AG04449 (cell line): ENCODE measurements at places on chromosomes 3 and 15.
A peak's percentile ranks its signal among the peaks of the same experiment; 100 is the strongest.

- DNase-seq, result peak; percentile 29
Observed at GRCh38 chr3:158918008-158918407, 116.2 kb downstream of the MFSD1 start.

DNA sequence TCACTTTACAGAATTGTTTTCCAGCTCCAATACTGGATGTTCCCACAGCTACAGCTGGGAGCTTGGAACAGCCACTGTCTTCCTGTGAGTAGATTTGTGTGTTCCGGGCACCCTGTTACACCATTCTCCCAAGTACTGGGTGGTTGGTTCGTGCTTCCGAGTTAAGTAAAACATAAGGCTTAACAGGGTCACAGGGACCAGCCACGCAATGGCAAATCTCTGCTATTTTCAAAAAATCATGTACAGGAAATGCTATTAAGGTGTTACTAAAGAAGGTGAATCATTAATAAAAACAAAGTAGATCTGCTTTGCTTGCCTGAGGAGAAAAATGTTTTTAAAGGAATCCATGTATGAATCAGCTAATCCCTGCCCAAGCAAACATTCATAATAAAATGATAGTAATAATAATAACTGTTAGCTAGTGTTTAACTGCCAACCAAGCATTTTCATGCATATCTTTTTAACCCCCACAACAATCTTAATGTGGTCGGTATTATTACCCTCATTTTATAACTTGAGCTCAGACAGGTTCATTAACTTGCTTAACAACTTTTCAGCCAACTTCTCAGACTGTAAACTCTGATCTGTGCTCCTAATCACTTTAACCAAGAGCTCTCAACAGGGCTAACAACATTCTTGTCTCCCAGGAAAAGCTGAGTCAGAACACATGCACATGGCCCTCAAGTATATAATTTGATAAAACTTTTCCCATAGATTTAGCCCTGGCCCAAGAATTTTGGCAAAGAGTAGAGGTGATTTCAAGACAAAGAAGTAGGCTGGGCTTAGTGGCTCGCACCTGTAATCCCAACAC, 2.7 kb upstream of the C2CD4A start:
- no peak for DNase-seq

- no peak for DNase-seq
Observed at GRCh38 chr3:189316296-189317019, 144.7 kb downstream of the TPRG1 start.

GRCh38 chr15:48856942-48857341, 21.0 kb upstream of the EID1 start:
- no peak for DNase-seq

DNA sequence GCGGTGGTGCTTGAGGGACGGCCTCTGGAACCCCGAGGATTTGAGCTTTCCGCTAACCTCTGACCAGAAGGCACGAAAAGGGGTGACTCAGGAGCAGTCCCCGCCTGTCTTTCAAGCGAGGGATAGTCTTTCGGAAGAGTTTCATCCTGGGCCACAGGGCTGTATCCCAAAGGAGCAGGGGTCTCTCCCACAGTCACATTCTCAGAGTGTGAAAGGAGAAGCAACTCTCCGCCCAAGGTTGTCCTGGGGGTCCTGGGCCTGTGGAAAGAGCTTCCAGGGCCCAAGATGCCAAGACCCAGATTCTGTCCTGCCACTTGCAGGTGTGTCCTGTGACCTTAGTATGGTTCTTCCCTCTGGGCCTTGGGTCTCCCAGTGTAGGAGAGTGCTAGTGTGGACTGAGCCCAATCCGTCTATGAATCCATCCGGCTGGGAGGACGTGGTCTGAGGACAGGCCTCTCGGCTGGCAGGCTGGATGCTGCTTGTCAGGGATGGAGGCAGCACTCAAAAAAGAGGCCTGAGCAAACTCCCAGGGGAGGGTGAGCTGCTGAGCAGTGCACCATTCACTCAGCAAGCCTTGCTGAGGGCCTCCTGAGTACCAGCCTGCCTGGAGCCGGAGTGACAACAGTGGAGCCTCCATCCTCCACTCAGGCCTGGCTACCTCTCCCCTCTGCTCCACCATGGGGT, 1.6 kb upstream of the DUSP7 start:
- DNase-seq, result no peak

DNA sequence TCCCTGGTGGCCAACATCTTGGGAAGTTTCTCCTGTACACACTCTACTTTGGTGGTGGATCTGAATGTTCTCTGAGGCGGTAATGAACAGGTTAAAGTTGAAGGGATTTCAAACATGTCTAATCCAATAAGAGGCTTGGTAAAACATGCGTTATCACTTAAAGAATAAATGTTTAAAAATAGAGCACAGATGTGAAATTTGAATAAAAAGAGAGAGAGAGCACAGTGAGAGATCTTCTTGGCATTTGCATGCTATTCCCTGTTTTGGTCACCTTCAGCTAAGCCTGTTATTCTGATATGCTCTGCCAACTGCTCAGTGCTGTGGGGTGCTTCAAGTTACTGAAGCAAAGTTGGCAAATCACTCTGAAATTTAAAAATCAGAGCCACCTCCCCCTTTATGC, 237.7 kb upstream of the WNT5A start:
- no peak for DNase-seq

DNA sequence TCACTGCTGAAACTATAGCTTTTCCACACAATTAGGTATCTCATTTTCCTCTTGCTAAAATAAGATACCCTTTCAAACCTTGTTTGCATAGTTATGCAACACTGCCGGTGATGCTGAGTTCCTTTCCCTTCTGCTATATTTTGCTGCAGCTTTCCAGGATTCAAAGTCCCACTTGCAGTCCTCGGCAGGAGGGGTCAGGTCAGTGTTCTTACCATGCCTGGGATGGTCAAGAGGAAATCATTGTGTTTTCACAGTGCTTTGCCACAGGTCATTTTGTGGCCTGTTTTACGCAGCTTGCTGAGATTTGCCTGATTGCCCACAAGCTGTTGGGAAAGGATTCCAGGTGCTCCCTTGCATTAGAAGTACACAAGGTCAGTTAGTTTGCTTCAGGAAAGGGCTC, 156.9 kb downstream of the B3GALNT1 start:
- no peak for DNase-seq

GRCh38 chr3:25365636-25366035, 62.4 kb upstream of the RARB start:
- no peak for DNase-seq

DNA sequence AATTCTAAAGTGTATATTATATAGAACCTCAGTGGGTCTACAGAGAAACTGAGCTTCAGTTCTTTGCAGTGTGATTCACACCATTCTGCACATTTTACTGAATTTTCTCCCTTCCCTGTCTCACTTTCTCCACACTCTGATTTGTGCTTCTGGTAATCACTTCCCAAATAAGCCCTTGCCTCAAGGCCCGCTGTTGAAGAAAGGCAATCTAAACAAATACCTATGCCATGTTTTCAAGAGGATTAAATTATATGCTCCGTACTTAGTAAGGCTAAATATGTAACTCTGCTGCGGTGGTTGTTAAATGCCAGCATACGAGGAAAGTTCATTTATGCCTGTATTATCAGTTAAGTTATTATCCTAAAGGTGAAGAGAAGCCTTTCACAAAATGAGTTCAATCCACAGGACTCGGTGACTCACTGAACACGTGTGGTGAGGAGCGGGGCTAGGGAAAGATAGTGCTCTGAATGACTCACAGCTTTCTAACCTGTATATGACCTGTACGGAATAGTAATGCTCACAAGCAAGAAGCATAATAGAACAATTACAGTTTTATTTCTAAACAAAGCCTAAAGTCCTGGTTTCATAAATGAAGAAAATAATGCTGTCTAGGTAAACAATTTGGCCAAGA, 25.1 kb downstream of the CNTN6 start:
- DNase-seq, result no peak

DNA sequence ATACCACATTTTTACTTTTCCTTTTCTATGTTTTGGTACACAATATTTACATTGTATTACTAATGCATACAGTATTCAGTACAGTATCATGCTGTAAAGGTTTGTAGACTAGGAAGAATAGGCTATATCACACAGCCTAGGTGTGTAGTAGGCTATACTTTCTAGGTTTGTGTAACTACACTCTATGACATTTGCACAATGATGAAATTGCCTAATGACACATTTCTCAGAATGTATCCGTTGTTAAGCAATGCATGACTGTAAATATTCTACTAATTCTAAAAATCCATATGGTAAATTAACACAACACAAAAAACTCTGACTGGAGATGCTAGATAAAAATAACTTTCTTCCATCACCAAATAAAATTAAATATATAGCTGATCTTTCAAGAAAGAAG, 16.2 kb downstream of the NEDD4 start:
- DNase-seq, result no peak

DNA sequence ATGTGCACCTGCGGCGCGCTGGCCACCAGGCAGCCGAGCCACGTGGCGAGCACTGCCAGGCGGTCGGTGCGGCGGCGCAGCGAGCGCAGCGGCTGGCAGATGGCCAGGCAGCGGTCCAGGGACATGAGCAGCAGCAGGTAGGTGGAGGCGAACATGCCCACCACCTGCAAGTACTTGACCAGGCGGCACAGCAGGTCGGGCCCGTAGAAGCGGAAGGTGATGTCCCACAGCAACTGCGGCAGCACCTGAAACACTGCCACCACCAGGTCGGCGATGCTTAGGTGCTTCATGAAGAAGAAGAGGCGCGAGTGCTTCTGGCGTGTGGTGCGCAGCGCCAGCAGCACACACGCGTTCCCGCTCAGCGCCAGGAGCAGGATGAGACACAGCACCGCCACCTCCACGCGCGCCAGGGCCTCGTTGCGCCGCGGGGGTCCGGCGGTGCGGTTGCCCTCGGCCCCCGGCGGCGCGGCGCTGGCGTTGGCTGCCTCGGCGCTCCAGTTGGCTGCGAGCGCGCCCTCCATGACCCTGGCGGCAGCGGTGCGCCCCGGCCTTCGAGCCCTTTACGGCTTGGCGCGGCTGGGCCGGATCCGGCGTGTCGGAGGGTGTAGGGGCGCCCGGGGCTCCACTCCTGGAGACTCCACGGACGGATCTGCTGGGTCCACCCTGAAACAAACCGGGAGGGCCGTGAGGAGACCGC, 1.6 kb downstream of the OXTR start:
- no peak for DNase-seq

DNA sequence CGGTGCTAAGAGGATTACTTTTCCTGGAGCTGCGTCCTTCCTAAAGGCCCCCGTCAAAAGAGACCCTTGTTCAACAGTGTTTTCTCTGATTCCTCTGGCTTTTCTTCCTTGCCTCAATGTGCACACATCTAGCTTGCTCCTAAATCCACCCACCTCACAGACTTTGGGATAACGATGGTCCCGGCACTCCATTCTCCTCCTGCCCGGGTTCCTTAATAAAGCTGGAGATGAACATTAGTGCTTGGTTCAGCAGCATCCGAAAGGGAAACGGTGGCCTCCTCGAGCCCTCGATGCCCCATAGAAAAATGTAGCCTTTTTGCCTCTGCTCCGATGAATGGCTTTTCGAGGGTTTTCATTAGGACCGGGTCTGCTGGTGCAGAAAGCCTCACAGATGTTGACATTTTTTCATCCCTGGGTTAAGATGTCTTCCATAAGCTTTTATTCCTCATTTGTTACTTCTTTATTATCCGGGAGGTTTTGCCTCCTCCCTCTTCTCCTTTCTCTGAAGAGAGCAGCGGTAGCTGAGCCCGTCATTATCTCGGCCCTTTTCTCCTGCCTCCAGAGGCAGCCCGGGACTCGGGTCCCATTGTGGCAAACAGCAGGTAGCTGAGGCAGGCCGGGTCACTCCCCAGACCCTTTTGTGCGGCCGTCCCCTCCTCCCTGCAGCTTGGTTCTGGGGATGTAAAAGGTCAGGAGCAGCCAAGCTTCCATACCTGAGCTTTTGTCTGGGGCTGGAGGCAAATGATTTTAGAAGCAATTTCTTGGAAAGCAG, 64.6 kb downstream of the CPN2 start:
- DNase-seq, result no peak
